ENCODE measurements at places on chromosomes 3 and 15.

DNA sequence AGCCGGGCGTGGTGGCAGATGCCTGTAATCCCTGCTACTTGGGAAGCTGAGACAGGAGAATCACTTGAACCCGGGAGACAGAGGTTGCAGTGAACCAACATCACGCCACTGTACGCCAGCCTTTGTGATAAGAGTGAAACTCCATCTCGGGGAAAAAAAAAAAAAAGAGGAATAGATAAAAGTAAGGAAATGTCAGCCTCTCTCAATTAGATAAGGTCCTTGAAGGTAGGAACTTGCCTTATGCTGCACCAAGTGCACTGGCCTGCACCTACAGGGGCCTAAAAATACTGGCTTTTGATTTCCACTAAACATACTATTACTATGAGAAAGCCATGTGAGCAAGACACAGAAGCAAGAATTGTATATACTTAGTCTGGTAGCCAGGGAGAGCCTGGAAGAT lies 7.1 kb downstream of the RAF1 start:
- DNase-seq: no peak

GRCh38 chr3:13863382-13863952 lies 16.4 kb downstream of the WNT7A start:
- DNase-seq: no peak

GRCh38 chr3:40845447-40845846 lies 320.7 kb downstream of the ZNF621 start:
- DNase-seq: no peak

DNA sequence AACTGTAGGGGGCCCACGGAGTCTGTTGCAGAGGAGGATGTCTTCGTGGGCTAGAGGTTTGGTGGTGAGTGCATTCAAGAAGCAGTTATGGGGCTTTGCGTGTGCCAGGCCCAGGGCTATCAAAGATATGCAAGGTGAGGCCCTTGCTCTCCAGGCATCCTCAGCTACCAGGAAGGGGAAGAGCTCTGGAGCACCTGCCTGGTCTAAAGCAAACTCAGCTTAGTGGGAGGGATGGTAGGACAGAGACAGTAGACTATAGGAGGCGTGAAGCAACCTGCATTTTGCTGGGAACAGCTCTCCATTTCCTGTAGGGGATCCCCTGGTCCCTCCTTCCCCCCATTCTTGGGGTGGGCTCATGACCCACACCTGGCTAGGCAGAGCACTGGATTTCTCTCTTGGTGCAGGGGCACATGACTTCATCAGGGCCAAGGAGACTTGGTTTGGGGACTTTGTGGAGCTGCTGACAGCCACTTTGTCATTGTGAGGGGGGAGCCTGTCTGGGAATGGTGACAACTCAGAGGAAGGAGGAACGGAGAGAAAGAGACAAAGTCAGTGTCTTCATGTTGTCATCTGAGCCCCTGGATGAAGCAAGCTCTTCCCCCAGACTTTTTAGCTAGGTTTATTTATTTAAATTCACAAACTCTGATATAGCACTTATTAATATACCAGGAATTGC lies 8.6 kb upstream of the EEFSEC start:
- DNase-seq: no peak

DNA sequence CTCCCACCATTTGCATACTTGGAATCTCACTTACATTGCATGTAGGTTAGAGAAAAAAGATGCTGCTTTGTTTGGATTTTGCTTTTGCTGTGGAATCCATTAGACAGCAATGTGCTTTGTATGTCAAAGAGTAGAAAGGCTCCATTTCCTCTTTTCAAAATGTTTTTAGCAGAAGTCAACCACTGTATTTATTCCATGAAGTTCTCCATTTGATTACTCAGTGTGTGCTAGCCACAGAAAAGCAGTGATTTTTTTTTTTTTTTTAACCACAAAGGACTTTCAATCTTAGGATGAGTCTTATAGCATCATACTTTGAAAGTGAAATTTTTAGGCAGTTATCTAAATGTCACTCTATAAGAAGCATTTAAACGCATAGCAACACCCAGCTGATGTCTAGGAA lies 285.0 kb upstream of the ADAMTS9 start:
- DNase-seq: no peak

GRCh38 chr3:86740751-86741150 lies 250.2 kb downstream of the VGLL3 start:
- no peak for DNase-seq
